Stimulated activated CD4-positive, alpha-beta T cell treated with anti-CD3 and anti-CD28 coated beads, Interleukin-12 subunit alpha, Interleukin-12 subunit beta, amount 100 ng/mL, for 4 hours (primary cell): ENCODE measurements at places on chromosomes 4 and X.

GRCh38 chrX:49040376-49040955 lies 2.7 kb downstream of the TFE3 start:
- no peak for DNase-seq

DNA sequence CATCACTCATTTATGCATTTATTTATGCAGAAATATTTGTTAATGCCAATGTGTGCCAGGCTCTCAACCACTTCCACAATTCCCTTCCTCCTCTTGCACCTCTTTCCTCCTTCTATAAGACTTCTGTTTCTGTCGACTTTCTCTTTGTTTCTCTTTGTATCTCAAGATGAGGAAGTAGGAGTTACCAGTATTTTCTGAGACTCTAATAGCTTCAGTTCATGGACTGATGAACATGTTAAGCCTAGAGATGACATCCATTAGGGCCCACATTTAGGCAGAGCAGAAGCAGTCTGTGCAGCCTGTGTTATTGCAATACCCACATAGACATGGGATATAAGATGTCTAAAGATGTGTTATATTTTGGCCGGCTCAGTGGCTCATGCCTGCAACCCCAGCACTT lies 241.8 kb upstream of the SMIM31 start:
- no peak for DNase-seq

DNA sequence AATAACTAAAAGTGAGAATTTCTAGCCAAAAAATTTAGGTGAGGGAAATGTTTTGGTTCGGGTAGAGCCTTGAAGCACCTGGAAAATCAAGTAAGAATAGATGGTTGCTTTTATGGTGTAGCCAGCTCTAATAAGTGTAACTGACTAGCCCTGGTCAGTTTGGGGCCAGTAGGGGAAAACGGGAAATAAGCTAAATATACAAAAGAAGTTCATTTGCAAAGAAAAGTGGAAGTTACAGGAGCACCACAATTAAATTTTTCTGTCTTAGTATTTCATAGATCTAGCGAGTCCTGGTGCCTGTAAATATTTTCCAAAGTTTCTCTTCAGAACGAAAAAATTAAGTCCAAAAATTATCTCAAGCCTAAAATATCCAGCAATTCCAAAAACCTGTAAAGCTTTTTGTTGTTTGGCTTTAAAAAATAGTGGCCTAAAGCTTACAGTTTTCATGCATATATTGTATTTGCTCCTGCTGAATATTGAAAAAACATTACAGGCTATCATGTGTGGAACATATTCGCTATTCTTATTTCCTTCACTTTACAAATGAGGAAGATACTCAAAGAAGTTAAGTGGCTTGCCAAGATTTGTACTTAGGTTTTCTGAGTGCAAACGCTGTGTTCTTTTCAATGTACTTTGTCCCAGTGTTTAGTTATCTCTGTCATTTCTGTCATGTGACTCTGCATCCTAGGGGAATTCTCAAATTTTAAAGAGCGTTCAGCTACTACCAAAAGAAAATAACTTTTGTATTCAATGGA lies 7.3 kb upstream of the PTPN13 start:
- DNase-seq: no peak

DNA sequence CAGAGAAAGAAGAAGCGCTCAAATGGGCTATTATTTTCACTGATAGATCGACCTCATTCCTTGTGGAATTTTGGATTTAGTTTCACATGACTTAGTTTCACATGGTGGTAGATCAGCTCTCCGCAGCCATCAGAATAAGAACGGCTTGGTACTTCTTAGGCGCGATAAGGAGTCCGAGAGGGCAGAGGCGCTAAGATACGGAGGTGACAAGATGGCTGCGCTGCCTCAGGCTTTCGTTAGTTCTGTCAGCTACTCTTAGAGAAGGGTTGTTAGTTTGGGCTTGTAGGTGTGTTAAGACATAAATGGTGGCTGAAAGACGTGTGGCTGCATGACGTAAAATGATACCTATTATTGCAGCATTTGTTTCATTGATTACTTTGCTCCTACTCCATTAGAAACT lies 169.1 kb downstream of the UNC5C start:
- no peak for DNase-seq

- no peak for DNase-seq
Observed at GRCh38 chrX:136780763-136781162, at the start of gene ARHGEF6. TSS of gene ARHGEF6 (minus strand) at chrX:136780932. CDS start at chrX:136780882, 50 bp downstream.

DNA sequence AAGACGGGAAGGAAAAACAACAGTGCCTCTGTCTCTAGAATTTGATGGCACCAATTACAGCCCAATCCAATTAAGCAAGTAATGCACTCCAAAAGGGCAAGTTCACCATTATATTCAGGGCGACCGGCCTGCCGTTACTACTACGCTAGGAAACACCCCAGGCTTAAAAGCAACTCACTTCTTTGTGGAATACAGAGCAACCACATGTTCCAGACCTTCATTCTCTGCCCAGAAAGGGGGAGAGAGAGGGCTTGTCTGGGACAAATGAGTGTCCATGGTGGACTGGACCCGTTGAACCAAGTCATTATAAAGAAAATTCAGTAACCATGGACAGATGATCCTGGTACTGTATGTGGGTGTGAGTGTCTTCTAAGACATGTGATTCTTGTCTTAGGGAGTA lies 1.6 kb downstream of the KDR start:
- DNase-seq: no peak

- no peak for DNase-seq
Observed at GRCh38 chrX:74383611-74384010, 37.7 kb upstream of the SLC16A2 start.

- DNase-seq: no peak
Observed at GRCh38 chr4:129082302-129082701, 11.0 kb downstream of the SCLT1 start.
